ENCODE measurements at places on chromosomes 7 and 10. TPM values are rescaled to one million over a fixed set of nuclear protein-coding genes. Genes with fewer than 3 reads are reported as not detected.

DNA sequence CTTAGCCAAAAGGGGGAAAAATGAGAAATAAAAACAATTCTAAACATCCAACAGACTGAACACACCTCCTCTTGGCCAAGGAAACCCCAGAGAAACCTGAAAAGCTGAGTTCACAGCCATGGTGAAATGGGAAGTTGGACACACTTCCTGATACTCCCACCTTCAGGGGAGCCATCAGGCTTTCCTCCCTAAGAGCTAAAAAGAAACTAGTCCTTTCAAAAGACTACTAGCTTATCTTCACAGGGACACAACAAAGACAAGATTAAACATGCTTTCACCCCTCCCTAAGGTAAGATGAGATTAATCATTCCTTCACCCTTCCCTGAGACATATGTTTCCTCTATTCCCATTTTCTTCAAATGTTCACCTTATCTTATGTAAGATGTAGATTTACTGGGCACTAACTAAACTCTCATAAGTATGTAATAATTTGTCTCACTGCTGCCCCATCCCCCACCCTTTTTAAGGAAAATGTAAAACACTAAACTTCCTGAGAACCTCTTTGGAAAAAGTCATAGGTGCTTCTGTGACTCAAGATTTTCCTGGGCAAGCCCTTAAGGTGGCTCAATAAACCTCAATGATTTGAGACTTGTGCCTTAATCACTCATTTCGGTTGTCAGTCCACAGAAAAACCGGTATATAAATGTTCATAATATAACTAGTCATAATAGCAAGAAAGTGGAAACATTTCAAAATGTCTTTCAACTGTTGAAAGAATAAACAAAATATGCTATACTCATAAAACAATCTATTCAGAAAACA is 40.5 kb downstream of the HTR7 start:
- no peaks in the 10 kb centered on the region for H3K4me1 ChIP-seq
- no peak overlapping the region for H3K27ac ChIP-seq
- no peaks in the 10 kb centered on the region for H3K27me3 ChIP-seq
- H3K4me3 ChIP-seq: no peak overlapping the region
- no peak for DNase-seq

DNA sequence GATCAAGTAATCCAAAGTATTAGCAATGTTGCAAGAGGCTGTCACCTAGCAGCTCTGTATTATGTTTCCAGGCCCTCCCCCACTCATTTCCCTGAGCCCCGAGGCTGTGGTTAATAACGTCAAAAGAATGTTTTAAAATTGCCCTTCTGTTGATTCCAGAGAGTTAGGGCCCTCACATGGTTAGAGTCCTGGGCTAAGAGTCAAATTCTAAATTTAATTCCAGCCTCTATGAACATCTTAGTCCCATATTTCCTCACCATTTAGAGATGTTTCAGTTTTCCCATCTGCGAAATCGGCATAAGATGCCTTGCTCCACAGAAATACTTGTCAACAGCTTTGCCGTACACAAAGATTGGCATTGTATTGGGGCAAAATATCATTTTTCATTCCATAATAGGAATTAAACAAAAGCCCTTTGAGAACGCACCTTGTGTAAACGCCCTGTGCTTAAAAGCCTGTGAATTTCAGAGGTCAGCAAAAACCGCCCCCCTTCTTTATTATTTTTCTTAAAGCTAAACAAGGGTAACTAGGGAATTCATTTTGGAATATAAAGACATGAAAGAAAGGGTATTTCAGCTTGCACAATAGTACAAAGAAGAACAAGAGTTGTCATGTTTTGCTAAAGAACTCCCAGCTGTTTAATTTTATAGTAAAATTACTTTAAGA is 135.8 kb downstream of the ARID5B start:
- DNase-seq: no peak
- no peaks in the 10 kb centered on the region for H3K27me3 ChIP-seq
- peak overlapping the region; percentile 53 for H3K27ac ChIP-seq
- no peak overlapping the region for H3K4me3 ChIP-seq
- H3K36me3 ChIP-seq: no peaks in the 10 kb centered on the region

GRCh38 chr10:86938260-86938659 is 19.2 kb downstream of the MMRN2 start:
- peaks cover 14% of the 10 kb centered on the region for H3K36me3 ChIP-seq
- no peak for DNase-seq
- H3K4me1 ChIP-seq: peaks cover 13% of the 10 kb centered on the region

- H3K36me3 ChIP-seq: no peaks in the 10 kb centered on the region
- no peak overlapping the region for H3K27ac ChIP-seq
- H3K4me3 ChIP-seq: no peak overlapping the region
- peaks cover 64% of the 10 kb centered on the region for H3K4me1 ChIP-seq
- no peak for DNase-seq
- no peaks in the 10 kb centered on the region for H3K27me3 ChIP-seq
Observed at GRCh38 chr10:117350909-117351308, 24.3 kb downstream of the PDZD8 start.

DNA sequence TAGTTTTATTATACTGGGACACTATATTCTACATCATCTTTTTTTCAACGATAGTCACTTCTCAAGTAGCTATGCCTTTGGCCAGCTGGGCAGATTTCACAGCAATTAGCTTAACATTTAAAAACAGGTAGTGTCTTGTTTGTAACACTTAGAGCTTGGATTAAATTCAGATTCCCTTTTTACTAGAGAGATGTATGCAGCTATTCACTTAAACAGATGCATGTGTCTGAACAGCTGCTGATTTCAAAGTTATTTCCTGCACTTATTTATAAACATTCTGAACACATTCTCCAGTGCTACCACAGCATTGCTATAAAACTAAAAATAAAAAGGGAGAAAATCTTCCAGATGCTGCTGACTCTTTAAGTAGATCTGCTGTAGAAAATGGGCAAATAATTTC is 637.2 kb downstream of the POM121L12 start:
- H3K4me3 ChIP-seq: no peak overlapping the region
- H3K27me3 ChIP-seq: no peaks in the 10 kb centered on the region
- DNase-seq: no peak
- H3K27ac ChIP-seq: no peak overlapping the region
- H3K4me1 ChIP-seq: no peaks in the 10 kb centered on the region

Gene ADK
- 46.7 TPM for total RNA-seq

Gene MUC3A
- 1.9 TPM for total RNA-seq

Data from stomach (tissue), 19 donors.